ENCODE measurements at places on chromosomes 16 and 17.

GRCh38 chr17:2943981-2944380, 119.4 kb downstream of the OR1D5 start:
- DNase-seq = no peak

DNA sequence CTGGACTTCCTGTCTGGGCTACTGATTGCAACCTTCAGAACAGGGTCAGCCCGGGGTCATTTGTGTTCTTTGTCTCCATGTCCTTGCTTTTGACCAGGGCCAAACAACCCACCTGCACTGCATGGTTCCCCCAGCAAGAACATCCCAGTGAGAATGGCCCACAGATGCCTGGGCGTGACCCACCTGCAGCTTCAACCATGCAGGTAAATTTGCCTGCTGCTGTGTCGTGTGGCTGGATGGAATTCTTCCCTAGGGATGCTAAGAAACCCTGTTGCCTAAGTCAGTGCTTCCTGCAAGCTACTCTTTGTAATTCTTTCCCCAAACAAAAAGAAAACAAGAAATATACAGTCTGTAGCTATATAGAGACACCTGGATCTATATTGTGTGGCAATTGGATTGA, 12.5 kb downstream of the CDH13 start:
- no peak for DNase-seq

GRCh38 chr17:80963812-80964543, 27.7 kb upstream of the CHMP6 start:
- no peak for DNase-seq

- peak; percentile 66 for DNase-seq
Observed at GRCh38 chr17:76265624-76266243, 586 bp downstream of the UBALD2 start.

DNA sequence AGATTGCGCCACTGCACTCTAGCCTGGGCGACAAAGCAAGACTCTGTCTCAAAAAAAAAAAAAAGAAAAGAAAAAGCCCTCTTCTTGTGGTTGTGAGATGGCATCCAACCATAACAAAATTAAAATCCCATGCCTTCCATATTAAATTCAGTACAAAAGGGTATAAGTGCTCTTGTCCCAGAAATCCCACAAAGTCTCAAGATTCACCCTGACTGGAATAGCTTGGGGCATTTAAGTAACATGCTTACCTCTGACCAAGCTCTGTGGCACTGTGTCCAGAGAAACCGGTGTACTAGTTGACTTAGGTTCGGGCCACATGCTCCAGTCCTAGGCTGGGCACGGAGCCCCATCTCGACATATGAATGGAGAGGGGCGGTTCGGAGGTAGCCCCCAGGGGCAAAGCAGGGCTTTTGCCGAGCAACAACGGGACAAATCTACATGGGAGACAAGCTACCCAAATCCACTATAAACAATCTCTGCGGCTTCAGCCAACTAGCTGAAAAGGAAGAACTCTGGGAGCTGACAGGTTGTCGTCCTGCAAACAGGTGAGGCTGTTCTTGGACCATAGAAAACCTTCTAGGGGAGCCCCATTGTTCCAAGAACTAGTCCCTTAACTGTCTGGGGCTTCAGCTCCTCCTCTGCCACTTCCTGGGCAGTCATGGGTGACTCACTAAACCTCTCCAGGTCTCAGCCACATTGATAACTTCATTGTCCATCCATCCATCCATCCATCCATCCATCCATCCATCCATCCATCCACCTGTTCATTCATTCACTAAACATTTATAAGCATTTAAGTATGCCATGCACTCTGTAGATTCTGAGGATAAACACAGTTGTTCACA, 10.3 kb upstream of the IL4R start:
- peak; percentile 4 for DNase-seq

DNA sequence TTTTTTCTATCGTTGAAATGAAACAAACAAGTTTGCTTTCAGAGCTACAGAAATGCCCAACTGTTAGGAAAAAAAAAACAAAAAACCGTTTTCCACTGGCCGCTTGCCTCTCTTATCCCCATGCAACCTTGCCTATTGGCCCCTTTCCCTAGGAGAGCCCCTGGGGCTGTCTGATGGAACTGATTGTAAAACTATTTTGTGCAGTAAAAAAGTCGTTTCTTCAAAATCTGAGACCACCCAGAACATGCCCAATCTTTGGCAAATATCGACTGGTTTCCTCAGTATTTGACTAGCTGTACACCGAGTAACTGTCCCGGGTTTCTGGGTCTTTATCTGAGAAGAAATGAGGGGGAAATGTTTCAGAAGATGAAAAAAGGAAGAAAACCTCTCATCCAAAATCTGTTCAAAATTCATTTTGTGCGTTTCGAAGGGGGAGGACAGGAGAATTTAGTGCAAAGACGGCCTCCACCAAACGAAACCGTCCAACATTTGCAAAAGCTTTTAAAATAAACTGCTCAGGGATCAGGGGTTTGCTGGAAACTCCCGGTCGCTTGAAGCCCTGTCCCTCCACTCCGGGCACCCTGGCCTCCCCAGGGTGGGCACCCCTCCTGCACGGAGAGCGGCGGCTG, 1.1 kb upstream of the GNAO1 start:
- no peak for DNase-seq

DNA sequence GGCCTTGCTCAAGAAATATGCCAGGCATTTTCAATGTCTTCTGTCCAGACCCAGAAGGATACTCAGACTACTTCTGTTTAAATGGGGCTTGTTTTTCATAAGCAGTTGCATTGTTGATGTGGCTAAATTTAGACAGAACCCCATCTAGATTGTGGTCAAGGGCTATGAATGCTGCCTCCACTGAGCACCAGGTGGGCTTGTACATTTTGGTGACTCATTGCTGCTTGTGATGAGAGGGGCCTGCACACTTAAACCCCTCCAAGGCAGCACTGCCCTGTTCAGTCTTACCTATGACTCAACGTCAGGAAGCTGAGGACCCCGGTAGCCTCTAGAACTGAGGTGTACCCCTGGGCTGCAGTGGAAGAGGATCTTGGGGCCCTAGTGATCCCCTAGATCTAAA, 144.0 kb downstream of the PRKCA start:
- DNase-seq = no peak

DNA sequence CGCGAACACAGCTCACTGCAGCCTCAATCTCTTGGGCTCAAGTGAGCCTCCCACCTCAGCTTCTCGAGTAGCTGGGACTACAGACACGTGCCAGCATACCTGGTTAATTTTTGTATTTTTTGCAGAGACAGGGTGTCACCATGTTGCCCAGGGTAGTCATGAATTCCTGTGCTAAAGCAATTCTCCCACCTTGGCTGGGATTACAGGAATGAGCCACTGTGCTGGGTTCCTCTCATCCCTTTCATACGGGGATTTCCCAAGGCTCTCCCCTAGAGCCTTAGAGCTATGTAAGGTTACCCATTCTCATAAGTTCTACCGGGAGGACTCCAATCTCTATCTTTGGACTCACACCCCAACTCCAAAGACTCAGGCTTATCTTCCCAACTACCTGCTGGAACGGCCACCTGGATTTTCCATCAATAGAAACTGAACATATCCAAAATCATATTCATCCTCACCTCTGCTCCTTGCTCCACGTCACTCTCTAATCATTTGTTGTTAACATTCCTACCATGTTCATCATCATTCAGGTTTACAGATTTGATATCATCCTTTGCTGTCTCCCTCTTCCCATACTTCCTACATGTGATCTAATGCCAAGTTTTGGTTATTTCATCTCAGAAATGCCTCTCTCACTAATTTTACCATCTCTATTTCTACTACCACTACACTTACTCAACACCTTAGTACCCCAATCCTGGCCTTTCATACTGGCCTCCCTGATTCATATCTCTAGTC, 92.5 kb downstream of the NCOR1 start:
- no peak for DNase-seq

DNA sequence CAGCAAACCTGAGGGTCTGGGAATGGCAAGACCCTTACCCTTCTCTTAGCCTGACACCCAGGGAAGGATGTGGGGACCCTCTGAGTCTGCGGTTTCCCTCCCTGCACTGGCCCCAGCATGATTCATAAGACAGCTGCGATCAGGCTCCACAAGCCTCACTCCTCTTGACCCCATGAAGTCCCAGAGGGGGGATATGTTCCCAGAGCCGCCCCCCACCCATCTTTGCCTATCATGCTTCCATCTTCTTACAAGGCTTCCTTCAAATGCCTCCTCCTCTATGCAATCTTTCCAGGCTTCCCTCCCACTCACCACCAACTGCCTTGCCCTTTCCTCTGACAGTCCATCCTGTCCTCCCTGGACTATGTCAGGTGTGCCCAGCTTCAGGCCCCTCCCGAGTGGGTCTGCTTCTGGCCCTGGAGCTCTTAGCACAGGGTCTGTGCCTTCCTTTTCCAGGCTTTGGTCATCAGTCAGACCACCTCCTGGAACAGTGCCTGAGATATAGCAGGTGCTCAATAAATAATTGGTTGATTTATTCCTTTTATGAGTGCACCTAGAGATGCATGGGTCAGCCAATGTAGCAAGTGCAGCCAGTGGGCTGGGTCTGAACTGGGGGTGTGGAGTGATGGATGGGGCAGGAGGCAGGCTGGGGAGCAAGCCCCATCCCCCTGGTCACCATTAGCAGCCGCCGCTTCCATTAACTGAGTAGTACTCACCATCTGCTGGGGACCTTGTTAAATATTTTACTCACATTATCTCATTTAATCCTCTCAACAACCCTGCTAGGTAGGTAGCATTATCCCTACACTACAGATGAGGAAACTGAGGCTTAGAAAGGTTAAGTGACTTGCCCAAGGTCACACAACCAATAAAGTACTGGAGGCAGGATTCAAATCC, 8.4 kb downstream of the DLX3 start:
- DNase-seq = no peak

- peak; percentile 54 for DNase-seq
Observed at GRCh38 chr16:49855280-49855821, 561 bp downstream of the ZNF423 start.

- no peak for DNase-seq
Observed at GRCh38 chr16:10943064-10943353, 741 bp upstream of the DEXI start.

GRCh38 chr17:35752945-35753764, at the start of gene GAS2L2:
TSS of gene GAS2L2 (minus strand) at chr17:35753239. CDS start at chr17:35752850, 389 bp downstream.
- DNase-seq = no peak

DNA sequence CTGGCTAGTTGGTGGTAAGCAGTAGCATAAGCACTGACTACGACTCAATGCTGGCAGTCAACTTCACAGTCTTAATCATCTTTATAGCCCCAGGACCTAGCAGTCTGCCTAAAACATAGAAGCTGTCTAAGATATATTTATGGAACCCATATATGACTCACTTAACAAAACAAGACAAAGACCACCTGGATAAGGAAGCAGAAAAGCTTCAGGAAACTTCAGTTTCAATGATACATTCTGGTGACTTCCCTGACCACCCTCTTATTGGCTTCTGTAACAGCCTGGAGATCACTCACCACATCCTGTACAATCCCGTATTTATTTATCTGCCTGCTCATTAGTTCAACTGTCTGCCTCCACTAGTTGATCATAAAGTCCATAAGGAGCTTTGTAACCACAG, 95.5 kb downstream of the PMP22 start:
- no peak for DNase-seq

DNA sequence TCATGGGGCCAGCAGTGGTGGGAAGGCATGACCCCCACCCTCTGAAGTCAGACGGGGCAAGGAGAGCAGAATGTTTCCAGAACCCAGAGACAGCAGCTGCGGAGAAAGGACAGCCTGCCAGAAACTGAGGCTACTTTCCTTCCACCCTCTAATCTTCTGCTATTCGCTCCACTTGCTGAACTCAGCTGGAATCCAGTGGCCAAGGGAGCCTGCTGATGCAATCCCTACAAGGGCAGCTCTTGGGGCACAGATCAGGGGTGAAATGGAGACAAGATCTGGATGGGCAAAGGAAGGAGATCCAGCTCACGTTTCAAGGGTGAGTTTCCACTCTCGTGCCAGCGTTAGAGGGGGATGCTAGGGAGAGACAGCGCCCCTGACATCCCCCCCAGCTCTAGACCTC, 479.1 kb downstream of the SLC39A11 start:
- DNase-seq = no peak

- DNase-seq = no peak
Observed at GRCh38 chr17:55811536-55811935, 60.7 kb downstream of the PCTP start.

All from stimulated activated CD4-positive, alpha-beta T cell treated with anti-CD3 and anti-CD28 coated beads, Interleukin-2, amount 100 ng/mL, for 24 hours (primary cell).